NCI-H1436 (cell line): ENCODE measurements at places on chromosomes 2 and 18.

DNA sequence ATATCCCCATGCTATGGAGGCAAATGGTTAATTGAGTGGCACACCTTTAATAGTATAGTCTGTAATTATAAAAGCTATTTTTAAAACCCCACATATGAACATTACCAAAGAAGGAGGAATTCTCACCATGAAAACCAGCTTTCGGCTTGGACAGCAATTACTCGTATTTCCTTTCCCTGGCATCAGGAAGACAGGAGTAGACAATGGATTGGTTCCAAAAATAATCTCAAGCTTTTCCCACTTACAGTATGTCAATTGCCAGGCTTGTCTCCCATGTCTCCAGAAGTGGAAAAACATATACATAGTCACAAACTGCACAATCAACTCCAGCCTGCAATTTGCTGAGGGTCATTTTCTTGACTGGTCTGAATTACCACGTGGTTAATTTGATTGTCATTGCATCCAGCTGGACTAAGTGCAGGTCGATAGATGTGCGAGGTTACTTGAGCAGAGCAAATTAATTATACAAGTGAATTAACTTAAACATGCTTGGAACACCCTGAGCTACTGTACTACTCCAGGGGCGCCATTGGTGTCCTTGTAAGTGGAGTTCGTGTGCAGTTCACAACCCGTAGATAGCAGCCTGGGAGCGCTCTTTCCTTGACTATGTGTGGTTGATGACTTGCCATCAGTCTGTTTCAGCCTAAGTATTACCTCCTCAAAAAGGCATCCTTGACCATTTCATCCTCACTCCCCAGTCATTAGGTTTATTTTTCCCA lies 124.3 kb upstream of the PELI1 start:
- no peak for DNase-seq

- DNase-seq = no peak
Observed at GRCh38 chr2:238165288-238165921, 6.6 kb downstream of the ERFE start.

DNA sequence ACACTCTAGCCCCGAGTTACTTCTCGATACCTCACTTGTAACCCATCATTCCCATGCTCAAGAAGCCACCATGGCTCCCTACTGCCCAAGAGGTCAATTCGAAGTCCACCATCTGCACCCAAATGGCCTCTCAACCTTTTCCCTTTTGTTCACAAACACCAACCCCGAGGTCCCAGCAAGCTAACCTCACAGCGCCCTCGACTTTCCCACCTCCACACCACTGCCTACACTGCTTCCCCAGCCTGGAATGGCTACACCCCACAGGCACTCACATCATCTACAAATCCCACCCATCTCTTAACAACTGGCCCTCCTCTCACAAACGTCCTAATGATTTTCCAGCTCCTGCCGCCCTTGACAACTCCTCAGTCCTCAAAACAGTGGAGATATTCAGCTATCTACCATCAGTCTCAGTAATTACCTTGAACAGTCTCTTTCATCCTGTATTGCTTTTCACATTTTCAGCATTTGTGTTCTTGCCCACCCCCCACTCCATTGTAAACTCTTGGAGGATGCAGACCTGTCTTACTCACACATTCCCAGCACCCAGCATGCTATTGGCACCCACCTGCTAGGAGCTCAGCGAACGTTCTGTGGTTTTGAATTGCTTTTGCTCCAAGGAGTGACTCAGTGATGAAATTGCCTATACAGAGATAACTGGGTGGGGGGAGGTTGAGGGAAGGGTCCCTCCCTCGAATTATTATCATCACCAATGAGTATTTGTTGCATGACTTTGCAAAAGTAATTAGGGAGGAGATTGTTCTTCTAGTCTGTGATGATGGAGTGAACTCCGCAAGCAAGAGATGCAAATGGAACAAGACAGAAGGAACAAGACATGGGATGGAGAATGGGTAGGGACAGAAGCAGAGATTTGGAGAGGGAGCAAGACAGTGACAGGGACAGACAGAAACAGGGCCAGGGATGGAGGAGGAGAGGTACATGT lies 106.8 kb downstream of the CYP26B1 start:
- no peak for DNase-seq

GRCh38 chr2:222668494-222669154 lies 2.8 kb upstream of the MOGAT1 start:
- DNase-seq = no peak

GRCh38 chr2:68741805-68742306 lies 7.2 kb downstream of the ARHGAP25 start:
- no peak for DNase-seq

GRCh38 chr2:235232449-235233433 lies 261.1 kb upstream of the AGAP1 start:
- no peak for DNase-seq
